Activated CD4-positive, alpha-beta T cell treated with anti-CD3 and anti-CD28 coated beads, Interleukin-2, amount 50 U/mL, for 4 hours (primary cell): ENCODE measurements at places on chromosomes 1 and 21.
A peak's percentile ranks its signal among the peaks of the same experiment; 100 is the strongest.

DNA sequence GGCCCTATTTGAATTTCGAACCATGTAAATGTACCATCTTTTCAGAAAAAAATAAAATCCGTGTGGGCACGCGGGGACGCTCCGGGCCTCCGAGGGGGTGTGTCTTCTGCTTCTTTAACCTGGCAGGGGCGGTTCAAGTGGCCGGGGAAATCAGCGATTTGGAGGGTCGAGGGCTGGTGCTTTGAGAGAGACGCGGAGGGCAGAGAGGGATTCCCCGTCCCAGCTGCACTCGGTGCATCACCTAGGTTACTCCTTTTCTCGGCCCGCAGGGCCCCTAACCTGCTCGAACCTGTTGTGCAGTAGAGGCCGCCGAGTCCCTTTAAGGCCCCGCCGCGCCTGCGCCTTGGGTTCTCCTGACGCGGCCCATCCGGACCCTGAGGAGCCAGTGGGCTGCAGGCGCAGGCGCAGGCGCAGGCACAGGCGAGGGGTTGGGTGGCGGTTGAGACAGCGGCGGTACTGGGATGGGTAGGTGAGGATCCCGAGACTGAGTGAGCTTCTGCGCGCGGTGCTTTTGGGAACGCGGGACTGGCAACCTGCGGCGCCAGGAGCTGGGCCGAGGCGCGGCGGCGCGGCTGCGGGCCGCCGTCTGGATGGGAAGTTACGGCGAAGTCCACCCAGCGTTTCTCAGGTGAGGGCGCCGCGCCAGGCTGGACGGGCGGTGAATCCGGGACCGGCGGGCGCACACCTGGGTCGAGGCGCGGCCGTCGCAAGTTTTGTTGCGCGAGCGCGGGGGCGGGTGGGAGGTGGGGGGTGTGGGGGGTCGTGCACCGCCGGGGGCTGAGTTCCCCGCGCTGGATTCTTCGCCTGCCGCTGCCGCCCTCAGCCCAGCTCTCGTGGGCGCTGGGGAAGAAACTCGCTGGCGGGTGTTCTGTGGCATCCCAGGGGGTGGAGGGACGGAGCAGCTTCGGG, at the start of gene NBPF3:
Gene NBPF3 (plus strand): TSS at position 417 of the 909 bp plus-strand sequence. CDS start 4,950 bp downstream, outside the sequence.
- DNase-seq, result peak; percentile 82

- no peak for DNase-seq
Measured at GRCh38 chr1:161988413-161988812, 35.3 kb downstream of the OLFML2B start.

DNA sequence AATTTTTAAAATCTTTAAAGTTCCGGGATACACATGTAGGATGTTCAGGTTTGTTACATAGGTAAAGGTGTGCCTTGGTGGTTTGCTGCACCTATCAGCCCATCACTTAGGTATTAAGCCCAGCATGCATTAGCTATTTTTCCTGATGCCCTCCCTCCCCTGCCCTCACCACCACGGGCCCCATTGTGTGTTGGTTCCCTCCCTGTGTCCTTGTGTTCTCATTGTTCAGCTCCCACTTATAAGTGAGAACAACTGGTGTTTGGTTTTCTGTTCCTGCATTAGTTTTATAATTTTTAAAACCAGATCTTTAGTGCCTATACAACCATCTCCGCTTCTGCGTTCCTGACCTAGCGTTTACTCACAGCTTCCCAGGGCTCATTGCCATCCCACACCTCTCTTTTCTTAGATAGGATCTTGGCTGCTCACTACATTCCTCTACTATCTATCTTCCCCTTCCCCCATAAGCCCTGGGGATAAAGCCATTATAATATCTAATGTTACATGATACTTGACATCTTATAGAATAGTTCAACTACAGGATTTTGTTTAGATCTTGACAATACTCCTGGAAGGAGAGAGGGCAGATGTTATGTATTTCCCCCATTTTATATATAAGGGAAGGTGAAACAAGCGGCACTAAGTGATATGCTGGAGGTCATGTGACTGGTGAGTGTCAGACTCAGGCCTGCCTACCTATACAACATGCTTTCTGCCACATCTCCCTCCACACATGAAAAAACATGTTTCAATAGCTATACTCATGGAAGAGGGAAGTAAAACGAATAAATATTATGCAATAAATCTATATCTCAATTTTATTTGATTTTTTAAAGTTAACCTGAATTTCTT, 52.3 kb upstream of the DNAJC6 start:
- no peak for DNase-seq

- DNase-seq, result no peak
Measured at GRCh38 chr1:220123066-220123465, 29.1 kb downstream of the IARS2 start.
